ENCODE measurements at places on chromosomes 5 and 9.

DNA sequence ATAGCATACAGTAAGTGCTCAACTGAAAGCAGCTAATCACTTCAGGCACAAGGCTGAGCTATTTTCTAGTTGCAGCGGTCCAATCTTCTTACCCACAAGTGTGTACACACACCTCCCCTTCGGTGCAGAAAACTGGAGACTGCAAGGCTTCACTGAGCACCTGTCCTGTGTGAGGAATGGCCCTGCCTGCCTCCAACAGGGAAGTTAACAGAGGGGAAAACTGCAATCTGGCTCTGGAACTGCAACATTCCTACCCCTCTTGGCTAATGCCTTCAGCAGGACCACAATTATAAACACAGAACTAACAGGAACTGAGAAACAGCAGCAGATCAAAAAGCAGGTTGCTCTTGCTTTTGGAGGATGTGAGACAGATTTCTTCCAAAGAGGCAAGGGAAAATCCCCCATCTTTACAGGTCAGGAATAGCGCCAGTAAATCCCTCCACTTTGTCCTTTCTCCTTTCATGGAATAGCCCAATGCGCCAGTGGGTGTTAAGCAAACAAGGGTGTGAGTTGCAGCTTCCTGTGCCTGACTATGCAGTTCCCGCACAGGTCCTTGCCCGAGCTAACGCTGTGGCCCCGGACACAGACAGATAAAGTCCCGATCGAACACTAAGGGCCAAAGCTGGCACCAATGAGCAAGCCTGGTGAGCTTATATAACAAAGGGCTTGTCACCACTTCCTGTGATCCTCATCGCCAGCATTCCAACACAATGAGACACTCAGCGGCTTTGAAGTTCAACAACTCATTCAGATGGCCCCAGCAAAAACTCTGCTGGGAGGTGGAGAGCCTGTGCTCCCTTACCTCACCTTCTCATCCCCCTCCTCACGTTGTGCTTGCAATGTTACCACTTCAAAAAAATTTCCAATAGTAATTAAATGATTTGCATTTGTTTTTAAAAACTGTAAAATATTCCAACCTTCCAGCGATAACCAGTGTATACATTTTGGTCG, 21.5 kb downstream of the SHB start:
- no peak for DNase-seq

GRCh38 chr9:94445863-94446262, 109.0 kb upstream of the PCAT7 start:
- DNase-seq = no peak

DNA sequence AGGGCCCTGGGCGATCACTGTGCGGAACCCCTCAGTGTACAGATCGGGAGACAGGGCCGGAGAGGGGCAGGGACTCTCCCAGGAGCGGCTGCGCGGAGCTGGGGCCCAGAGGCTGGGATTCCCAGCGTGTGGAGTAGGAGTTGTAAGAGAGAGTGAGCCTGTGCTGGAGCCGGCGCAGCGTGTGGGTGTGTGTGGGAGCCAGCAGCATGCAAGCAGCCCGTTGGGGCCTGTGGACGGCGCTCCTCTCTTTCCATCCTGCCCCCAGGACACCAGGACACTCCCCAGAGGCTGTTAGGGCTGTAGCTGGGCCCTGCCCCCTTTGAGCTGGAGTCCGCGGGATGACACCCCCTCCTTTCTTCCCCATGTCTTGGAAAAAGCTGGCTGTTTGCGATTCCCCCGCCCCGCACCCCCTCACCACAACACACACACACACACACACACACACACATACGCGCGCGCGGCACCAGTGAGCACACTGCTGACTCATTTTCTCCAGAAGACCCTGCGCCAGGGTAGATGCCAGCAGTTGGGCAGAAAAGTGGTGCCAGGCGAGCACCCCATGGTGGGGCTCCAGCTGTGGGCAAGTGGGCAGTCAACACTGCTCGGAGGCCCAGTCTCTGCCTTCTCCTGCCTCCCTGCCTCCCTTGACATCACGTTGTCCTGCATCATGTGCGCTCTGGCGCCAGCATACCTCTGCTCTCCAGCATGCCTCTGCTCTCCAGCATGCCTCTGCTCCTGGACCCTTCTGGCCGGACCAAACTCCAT, 1.5 kb downstream of the COL27A1 start:
- no peak for DNase-seq

DNA sequence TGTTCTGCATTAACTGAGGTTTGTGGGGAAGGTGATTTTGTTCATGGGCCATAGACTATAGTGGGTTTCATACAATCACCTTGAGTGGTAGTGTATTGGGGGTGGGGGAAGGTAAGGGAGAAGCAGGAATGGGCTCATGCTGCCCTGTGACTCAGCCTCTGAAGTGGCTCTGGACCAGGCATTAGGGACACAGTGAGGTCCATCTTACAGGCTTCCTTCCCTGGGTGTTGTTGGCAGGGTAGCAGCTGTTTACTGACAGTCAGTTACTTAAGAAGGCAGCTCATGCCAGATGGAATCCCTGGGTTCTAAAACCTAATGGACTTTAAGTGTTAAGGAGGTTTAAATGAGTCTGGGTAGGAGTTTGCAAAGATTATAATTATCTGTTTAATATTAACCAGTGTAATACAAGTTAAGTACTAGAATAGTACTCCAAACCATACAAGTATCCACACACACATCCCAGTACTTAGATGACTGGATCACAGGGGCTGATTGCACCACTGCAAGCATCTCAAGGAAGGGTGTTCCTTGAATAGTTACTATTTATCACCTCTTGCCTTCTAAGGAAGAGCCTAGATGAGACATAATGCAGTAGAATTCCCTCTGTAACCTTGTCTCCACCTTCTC, 59.3 kb downstream of the CAST start:
- DNase-seq = no peak

DNA sequence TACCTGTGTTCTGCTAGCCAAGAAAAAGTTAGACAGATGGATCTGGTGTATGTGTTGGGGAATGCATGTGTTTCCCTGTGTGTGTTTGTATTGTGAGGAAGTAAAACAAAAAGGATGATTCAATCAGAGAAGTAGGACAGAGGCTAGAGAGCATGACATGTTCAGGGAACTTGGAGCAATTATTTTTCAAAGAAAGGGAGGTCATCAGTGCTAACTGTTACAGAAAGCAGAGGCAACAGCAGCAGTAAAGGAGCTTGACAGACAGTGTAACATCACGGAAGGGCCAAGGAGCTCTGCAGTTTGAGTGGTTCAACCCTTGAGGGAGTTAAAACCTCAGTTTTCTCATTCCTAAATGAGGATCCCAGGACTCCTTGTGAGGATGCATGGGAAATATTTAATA, 13.2 kb downstream of the SPINK1 start:
- DNase-seq = no peak

- DNase-seq = no peak
Measured at GRCh38 chr9:122386311-122386872, 15.6 kb downstream of the PTGS1 start.

DNA sequence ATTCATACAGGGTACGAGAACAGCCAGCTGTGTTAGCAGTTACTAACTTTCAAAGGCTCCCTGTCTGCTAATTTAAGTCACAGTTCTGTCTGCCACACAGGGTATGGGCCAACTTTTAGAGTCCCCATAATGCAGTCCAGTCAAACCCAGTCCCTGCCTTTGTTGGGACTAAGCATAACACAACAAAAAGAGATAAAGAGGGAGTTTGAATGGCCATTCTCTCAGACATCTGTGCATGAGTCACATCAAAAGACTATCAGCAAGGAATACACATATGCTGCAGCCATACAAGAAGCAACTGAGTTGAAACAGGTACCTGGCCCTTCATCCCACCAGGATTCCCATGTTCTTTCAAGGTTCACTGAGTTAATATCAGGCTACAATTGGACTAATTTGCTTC, 744.5 kb upstream of the C9orf72 start:
- no peak for DNase-seq

GRCh38 chr5:97559827-97560598, 377.0 kb upstream of the RIOK2 start:
- DNase-seq = no peak

DNA sequence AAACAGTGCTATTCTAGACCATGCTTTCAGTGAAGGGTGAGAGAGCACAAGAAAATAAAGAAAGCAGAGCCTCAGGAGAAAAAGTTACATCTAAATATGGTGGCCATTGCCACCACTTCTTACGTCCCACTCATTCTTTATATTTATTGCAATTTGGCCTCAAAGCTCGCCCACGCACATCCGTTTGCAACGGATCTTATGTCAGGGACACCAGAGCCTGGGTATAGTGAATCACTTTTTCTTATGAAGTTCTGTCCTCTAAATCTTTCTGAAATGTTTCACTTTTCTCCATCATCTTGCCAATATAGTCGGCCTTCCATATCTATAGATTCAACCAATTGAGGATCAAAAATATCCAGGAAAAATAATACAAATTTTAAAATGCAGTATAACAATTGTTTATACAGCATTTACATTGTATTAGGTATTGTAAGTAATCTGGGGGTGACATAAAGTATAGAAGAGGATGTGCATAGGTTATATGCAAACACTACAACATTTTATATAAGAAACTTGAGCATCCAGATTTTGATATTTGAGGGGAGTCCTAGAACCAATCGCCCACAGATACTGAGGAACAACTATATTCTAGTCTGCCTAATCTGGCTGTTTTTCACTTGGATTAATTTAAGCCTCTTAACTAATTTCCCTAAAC, 35.2 kb downstream of the GOLPH3 start:
- no peak for DNase-seq

- DNase-seq = no peak
Measured at GRCh38 chr5:94893412-94894135, 275.1 kb downstream of the SLF1 start.

- DNase-seq = no peak
Measured at GRCh38 chr9:121559183-121559582, 59.5 kb upstream of the GGTA1 start.

GRCh38 chr5:52875827-52876226, 88.1 kb downstream of the ITGA1 start:
- no peak for DNase-seq

DNA sequence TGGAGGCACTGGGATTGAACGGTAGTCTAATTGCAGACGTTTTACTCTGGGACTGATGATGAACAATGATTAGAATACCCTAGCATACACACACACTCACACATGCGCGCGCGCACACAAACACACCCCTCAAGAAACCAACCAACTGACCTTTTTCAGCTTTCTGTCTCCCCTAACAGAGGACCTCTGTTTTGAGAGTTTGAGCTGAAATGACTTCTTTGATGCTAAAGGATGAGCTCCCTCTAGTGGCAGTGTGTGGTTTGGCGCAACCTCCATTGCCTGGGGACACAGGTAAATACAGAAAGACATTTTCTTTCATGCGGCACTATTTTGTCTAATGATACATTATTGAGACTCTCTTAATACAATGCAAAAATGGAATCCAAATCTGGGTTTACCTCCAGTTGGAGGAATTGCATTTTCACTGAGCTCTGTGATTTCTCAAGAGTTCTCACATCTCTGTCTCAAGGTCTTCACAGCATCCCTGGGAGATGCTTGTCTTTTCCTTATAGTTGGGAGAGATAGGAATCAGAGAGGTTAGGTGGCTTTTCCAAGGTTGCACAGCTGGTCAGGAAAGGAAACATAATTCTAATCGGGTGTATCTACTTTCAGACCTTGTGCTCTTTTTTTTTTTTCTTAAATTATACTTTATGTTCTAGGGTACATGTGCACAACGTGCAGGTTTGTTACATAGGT, 187.5 kb downstream of the TMEM38B start:
- no peak for DNase-seq

GRCh38 chr9:76394960-76395252, 680 bp upstream of the RFK start:
- DNase-seq = no peak

DNA sequence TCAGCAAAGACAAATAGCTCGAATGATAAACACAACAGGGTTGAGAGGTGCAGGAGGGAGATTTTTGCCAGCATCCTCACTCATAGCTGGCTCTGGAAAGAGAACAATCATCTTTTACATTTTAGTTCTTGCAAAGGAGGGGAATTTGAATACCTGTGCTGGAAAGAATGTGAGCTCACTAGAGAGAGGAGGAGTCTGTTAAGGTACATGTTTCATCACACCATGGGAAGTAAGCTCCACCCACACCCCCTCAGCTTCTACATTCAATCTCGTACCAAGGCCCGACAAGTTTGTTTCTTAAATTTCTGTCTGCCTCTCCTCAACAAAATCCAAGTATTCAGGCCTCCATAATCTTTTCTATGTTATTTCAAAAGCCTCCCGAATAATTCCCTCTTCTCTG, 254.6 kb downstream of the BRINP1 start:
- DNase-seq = no peak

GRCh38 chr9:35560625-35561337, 44.3 kb upstream of the TESK1 start:
- DNase-seq = no peak

GRCh38 chr5:891117-891836, 1.3 kb downstream of the BRD9 start:
- DNase-seq = no peak

- no peak for DNase-seq
Measured at GRCh38 chr9:89882930-89883361, 278.1 kb downstream of the GADD45G start.

DNA sequence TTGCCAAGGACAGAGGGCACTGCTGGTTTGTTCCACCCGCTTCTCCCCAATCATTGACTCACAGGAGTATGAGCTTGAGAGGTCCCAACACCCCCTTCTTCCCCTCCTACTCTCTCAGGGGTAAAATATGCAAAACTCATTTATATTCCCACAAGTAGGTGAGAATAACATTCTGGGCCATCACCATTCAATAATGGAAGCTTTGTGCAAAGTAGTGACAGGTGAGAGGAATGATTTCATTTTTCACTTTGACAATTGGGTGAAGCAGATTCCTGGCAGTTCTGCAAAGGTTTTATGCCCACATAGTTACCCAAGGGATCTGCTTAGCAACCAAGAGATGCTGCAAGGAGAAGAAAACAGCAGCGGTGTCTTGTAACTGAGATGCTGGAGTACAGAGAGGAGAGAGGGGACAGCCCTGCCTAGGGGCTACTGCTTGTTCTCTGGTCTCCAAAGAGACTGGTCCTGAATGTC, 137.6 kb downstream of the CMYA5 start:
- no peak for DNase-seq

- DNase-seq = no peak
Measured at GRCh38 chr9:87725356-87725899, 491 bp upstream of the CTSL start.

DNA sequence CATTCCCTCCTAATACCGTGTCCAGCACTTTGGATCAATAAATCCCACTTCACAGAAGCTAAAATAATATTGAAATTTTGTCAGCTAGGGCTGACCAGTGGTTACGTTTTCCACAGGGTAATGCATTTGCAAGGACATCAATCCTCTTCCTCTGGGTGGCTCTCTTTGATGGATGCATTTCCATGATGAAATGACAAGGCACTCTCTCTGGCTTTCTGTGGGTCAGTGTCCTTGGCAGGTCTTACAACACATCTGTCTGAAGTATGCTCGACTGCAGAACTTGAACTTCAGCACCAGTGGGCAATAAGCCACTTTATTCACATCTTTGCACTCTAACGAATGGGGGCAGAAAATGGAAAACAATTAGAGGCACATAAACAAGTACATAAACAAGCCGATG, 330.1 kb downstream of the ADAMTS6 start:
- no peak for DNase-seq

GRCh38 chr9:38048316-38048969, 20.6 kb downstream of the SHB start:
- DNase-seq = no peak
